Stimulated activated CD4-positive, alpha-beta T cell treated with anti-CD3 and anti-CD28 coated beads, Interleukin-1b, Interleukin-23, amount 100 ng/mL, for 1 hour (primary cell): ENCODE measurements at places on chromosomes 3 and 15.

GRCh38 chr15:68638953-68639515 lies 60.2 kb downstream of the CORO2B start:
- DNase-seq = no peak

GRCh38 chr3:72839057-72839456 lies 9.2 kb downstream of the SHQ1 start:
- no peak for DNase-seq

DNA sequence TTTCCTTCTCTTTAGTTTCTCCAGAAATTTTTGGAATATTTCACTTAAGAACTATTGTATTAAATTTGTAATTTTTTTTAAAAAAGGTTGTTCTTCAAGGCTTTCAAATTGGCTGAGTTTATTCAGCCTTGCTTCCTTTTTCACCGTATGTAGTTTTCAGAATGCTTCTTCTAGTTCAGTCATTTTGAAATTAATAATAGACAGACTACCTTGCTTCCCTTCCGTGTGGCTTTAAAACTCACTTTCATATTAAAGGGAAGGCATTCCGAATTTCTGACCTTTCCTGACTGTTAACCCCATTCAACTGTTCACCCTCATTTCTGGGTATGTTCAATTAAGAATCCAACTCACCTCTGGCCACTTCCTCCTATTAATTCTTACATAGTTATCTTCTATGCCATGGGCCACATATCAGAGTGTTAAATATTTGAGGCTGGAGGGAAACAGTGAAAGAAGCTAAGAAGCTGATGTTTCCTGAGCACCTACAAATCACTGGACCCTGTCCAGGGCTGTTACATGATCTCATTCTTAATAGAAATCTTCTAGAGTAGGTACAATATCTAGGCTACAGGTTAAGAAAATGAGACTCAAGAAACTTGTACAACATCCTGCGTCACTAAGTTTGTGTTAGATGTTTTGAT lies 237.5 kb downstream of the P3H2 start:
- DNase-seq = no peak

GRCh38 chr3:157588386-157589060 lies 85.3 kb upstream of the VEPH1 start:
- DNase-seq = no peak

- DNase-seq = no peak
These were observed 230.2 kb upstream of the CD96 start for GRCh38 chr3:111311709-111312235.

GRCh38 chr3:50503504-50504342 lies at the start of gene CACNA2D2:
Gene CACNA2D2 (minus strand): TSS chr3:50503634. CDS start chr3:50503423, 211 bp downstream.
- peak; percentile 31 for DNase-seq

- no peak for DNase-seq
These were observed 144.6 kb upstream of the TMCO5A start for GRCh38 chr15:37789881-37790280.

DNA sequence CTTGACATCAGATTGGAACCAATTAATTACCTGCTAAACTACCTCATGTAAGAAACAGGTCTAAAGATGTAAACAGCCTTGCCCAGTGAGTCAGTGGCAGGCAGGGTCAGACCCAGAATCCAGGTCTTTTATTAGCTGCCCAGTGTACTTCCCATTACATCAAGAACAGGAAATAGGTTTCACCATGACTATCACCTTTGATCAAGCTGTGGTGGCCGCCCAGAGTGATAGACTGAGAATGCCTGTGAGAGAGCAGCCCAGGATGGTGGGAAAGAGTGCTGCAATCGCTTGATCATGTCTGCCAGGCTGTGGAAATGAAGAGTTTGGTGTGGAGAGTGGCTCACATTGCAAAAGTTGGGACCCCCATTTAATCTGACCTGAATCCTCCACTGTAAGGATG lies 61.3 kb upstream of the PIAS1 start:
- no peak for DNase-seq

- DNase-seq = no peak
These were observed 32.9 kb downstream of the MEGF11 start for GRCh38 chr15:66220601-66221000.

- DNase-seq = no peak
These were observed 144.0 kb downstream of the AQP9 start for GRCh38 chr15:58282060-58282708.
